Endothelial cell of umbilical vein (primary cell): ENCODE measurements at places on chromosomes 12 and 14.

GRCh38 chr14:31894351-31894750, 182.8 kb upstream of the ARHGAP5 start:
- H3K27me3 ChIP-seq = no peaks in the 10 kb centered on the region
- no peak overlapping the region for H3K27ac ChIP-seq
- no peak overlapping the region for H3K4me3 ChIP-seq

DNA sequence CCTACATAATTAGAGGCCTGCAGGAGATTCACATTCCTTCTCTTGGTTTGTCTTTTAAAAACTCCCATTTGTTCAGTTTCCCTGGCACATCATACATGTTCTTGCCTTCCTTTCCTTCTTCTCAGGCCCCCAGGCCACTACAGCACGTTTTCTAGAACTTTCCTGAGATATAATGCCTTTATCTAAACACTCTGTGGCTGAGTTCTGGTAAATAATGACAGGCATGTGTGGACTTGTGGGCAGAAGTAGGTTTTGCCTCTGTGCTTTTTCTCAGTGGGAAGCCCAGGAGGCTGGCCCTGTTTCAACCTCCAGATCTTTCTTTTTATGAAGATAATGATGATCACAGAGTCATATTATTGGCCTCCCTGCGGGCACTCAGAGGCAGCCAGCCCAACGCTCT, 117.2 kb downstream of the TMX1 start:
- no peak for DNase-seq
- H3K36me3 ChIP-seq = no peaks in the 10 kb centered on the region
- no peak overlapping the region for H3K27ac ChIP-seq
- H3K4me1 ChIP-seq = peaks cover 9% of the 10 kb centered on the region
- H3K27me3 ChIP-seq = no peaks in the 10 kb centered on the region

DNA sequence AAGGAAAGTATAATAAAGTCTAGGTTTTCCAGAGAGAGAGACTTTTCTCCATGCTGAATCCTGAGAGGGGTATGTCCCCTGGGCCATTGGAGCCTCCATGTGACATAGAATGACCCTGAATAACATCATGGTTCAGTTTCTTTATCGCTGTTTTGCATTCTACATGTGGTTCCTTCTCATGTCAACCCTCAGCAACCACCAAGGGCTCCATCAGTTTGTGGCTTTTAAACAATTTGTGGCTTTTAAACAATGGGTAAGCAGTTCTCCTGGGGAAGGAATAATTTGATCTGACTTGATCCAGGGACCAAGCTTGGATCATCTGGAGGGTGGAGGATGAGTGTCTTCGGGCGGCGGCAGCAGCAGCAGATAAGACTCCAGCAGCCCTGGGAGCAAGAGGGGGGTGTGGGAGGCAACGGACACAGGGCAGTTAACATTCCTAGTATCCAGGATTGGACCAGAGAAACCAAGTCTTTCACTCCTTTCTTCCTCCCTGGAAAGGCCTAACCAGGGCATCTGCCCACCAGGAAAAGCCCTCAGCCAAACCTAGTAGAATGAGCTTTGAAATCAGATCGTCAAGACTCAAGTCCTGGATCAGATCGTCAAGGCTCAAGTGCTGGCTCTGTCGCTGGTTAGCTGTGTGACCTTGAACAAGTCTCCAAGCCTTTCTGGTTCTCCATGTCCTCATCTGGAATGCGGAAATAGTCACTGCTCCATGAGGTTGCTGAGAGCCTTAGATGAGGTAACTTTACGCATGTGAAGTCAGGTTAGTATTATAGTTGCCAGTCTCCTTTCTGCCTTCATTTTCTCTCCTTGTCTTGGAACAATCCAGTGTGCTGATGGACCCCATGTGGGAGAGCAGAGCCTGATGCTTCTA, 27.8 kb upstream of the FAM222A start:
- no peak overlapping the region for H3K4me3 ChIP-seq
- no peak overlapping the region for H3K27ac ChIP-seq
- H3K4me1 ChIP-seq = no peaks in the 10 kb centered on the region
- no peak for DNase-seq
- H3K36me3 ChIP-seq = no peaks in the 10 kb centered on the region

DNA sequence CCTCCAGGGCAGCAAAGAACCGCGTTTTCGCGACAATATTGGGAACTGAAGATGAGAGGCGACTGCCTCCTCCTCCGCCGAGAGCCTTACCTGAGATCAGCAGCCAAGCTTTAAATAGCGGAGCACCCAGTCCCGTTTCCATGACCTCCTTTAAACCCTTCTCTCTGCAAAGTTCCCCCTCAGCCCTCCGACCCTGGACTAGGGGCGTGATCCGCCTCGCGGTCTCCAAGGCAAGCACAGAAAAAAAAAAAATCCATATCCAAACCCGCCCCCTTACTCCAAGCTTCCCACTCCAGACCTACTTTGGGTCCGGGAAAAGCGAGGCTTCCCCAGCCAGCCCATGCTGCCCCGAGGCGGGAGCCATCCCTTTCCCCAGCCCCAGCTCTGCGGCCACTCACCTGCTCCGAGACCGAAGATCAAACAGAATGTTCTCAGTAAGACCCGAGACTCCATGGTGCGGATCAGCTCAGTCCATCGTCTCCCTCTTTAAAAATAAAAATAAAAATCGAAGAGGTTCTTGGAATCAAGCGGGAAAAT, 630 bp downstream of the NELL2 start:
- peak overlapping the region; percentile 54 for H3K4me3 ChIP-seq
- H3K36me3 ChIP-seq = no peaks in the 10 kb centered on the region
- peaks cover 11% of the 10 kb centered on the region for H3K4me1 ChIP-seq

DNA sequence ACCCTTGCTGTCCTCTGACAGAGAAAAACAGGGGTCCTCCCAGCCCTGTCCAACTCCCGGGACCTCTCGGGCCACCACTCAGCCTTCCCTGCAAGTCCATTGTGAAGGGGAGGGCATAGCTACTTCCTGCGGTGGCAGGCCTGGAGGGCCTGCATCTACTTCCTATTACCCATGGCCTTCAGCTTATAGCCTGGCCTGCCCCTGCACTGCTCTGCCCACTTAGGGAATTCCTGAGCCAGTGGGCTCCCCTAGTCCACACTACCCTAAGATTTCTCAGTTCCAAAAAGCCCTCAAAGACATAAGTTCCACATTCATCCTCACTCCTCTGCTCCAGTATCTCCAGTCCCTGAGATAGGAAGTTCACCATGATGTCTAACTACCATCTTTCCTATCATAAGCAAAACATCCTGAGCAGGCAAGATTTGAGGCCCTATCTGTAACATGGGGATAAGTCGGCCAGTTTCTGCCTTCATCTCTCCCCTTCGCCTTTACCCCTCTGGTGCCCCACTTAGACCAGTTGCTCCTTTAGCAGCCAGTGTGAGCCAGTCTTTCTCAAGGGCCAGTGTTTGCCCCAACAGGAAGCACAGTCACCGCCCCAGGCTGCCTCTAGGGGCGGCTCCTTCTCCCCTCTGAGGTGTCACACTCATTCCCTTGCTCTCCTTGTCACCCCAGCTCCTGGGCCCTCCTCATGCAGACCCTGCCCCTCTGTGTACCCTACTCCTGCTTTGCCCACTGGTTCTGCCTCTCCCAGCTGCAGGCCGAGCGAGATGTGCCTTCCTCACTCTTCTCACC, 10.9 kb downstream of the HDAC7 start:
- peak; percentile 60 for DNase-seq
- H3K4me1 ChIP-seq = peaks cover 88% of the 10 kb centered on the region
- H3K4me3 ChIP-seq = peak overlapping the region; percentile 14
- H3K27ac ChIP-seq = peak overlapping the region; percentile 83

DNA sequence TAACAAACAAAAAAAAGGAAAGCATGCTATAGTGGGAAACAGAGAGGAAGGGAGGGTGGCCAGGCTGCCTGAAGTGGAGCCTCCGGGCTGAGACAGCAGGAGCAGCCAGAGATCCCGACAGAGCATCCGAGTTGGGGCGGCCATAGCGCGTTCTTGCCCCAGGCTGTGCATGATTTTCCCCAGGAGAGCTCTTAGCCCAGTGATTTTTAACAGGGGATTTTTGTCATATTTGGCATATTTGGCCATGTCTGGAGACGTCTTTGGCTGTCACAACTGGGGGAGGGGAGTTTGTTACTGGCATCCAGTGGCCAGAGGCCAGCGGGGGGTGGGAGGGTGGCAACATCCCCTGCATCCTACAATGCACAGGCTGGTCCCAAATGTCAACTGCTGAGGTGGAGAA, 23.6 kb downstream of the BDKRB1 start:
- DNase-seq = no peak
- H3K36me3 ChIP-seq = no peaks in the 10 kb centered on the region

DNA sequence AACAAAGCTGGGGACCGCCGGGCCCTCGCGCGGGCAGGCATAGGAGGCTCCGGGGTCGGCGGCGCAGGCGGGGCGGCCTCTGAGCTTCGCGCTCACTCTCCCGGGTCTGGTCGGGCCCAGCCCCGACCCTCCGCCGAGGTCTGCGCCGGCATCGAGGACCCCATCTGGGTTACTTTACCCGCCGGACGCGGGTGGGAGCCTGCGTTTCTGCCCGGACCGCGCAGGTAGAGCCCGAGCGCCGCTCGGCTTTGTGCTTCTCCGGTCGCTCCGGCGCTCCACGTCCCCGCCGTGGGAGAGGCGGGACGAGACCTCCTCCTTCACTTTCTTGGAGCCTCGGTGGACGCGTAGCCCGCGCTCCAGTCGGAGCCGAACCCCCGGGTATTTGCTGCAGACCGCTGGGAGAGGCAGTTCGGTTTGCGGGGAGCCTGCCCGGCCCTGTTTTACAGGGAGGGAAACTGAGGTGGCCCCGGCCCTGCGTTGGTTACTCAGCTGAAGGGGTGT, 63.2 kb downstream of the FBXL14 start:
- no peak overlapping the region for H3K27ac ChIP-seq
- no peak overlapping the region for H3K4me3 ChIP-seq
- no peaks in the 10 kb centered on the region for H3K4me1 ChIP-seq

- no peaks in the 10 kb centered on the region for H3K36me3 ChIP-seq
- no peak overlapping the region for H3K27ac ChIP-seq
- no peaks in the 10 kb centered on the region for H3K4me1 ChIP-seq
- no peak for DNase-seq
Measured at GRCh38 chr12:104652910-104653309, 196.2 kb downstream of the CHST11 start.
